ENCODE measurements at places on chromosomes 11 and 22.
A peak's percentile ranks its signal among the peaks of the same experiment; 100 is the strongest.

- DNase-seq: no peak
Observed at GRCh38 chr22:27129266-27129665, 471.9 kb downstream of the MIAT start.

GRCh38 chr22:17866127-17866526 lies 91.9 kb upstream of the BID start:
- no peak for DNase-seq

DNA sequence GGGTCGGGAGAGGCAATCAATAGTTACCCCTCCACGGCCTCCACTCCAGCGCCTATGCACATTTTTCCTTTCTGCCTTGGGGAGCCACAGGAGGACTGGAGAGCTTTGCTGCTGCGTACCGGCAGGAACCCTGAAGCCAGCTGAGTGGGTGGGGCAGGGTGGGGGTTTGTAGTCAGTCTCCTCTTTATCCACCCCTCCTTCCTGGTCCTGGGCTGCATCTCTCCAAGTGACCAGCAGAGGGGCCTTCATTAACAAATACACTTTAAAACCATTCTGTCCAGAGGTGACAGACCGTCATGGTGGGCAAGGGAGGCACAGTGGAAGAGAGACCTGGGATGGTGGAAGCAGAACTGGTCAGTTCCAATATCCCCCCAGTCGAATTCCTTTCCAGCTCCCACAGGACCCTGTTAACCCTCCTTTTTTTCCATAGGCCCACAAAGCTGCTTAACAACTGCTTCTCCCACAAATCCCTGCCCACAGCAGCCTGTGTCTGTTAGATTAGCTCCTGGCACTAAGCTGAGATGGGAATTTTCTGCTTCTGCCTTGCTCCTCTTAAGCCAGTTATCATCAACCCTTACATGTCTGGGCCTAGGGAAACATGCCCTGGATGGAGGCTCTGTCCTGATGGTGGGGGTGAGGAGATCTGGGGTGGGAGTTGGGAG lies 3.9 kb upstream of the ABCG4 start:
- peak; percentile 94 for DNase-seq

- peak; percentile 85 for DNase-seq
Observed at GRCh38 chr11:727859-728748, 19.2 kb upstream of the TALDO1 start.

GRCh38 chr11:57202281-57202680 lies 20.5 kb downstream of the LRRC55 start:
- DNase-seq: no peak

GRCh38 chr11:45238724-45239123 lies 47.4 kb downstream of the SYT13 start:
- no peak for DNase-seq

DNA sequence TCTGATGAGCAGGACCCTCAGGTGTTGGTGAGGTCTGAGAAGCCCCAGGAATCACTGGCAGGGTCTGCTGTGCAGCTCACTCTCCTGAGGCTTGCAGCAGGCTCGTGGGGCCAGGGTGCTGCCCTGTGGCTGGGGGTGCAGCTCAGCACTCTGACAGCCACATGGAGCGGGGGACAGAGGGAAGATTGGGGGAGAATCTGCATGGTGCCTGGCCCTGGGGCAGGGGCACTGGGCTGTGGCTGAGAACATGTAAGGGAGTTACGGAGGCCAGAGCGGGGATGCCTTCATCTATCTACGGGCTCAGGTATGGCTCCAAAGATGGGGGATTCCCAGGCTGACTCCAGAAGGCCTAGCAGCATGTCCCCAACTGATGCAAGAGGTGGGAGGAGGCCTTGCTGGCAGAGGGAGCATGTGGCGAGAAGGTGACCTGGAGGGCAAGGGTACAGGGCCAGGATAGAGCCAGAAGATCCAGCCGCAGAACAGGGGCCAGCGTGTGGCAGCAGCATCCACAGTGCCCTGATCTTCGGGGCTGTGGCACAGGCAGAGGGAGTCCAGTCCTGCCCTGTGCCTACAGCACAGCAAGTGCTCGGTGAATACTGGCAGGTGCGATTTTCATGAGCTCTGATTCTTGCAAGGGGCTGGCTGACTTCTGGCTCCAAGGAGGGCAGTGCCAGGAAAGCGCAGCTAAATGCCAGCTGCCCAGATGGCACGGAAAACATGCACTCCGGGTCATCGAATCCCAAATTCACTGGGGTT lies 184.7 kb downstream of the CTTN start:
- DNase-seq: no peak

DNA sequence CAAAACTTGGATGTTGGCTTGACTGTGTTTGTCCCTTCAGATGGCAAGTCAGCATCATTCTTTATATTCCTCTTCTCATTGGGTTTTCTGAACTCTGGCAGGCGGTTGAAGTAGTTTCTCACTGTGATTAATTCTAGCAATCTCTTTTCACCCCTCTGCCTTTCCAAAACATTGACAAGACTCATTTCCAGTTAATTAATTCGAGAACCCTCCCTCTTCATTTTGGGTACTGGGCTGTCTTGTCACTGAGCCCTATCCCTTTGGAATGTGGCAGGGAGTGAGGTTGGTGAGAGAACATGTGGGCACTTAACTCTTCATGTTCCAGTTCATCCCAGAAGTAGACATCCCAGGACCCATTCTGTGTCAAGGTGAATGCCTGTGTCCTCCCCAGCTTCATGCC lies 133.0 kb downstream of the WNT7B start:
- no peak for DNase-seq

DNA sequence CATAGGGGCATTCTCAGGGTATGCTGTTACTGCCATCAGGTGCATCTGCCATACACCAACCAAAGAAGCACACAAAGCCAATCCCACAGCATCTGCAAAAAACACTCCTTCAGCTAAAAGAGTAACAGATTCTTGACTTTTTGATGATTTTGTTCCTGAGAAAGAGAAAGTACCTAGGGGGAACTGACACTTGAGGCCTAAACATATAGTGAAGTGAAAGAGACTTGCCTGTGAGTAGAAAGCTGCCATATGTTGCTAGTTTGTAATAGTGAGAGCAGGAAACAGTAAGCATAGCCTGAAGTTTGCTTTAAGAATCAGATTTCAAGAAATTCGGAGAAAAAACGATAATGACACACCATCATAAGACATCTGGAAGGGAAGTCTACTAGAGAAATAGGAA lies 97.9 kb upstream of the CTSC start:
- DNase-seq: no peak

DNA sequence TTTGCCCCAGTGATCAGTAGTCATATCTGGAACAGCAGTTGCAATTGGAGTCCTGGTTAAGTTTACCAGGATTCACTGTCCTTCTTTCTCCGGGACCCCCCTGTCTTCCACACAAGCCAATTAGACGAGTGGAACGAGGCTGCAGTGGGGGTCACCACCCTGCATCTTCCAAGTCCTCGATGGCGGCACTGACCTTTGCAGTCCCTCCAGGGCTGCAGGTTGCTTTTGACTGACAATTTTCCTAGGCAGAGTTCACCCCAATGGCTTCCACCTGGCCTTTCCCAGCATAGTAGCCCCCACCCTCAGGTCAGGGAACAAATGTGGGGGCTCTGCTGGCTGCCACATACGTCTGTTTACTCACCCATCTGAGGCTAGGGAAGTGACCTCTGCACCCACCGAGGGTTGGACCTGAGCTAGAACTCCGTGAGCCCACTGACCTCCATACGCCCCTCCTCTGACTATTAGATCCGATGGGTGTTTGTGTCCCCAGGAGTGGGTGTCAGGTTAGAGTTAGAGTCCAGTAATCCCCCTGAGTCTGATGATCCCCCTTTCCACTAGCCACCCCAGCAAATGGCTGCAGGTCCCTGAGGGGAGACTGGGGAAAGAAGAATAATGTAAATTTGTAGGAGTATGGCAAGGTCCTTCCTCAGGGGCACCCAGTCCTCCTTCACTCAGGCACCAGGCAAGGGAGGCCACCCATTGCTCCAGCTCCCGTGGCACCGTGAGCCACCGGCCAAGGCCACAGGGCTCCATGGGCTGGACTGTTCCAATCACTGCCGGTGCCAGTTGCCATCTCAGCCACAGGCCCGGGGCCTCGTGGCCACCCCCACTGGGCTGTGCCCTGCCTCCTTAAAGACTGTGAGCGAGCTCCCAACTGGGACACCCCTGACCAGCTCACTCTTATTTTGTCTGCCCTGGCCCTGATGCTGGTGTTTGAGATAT lies 5.5 kb downstream of the C11orf21 start:
- DNase-seq: no peak

- no peak for DNase-seq
Observed at GRCh38 chr11:63491240-63491587, 247 bp upstream of the PLAAT5 start.

- no peak for DNase-seq
Observed at GRCh38 chr11:126474220-126474619, 118.7 kb downstream of the ST3GAL4 start.
